ENCODE measurements at places on chromosomes 1 and 21.

DNA sequence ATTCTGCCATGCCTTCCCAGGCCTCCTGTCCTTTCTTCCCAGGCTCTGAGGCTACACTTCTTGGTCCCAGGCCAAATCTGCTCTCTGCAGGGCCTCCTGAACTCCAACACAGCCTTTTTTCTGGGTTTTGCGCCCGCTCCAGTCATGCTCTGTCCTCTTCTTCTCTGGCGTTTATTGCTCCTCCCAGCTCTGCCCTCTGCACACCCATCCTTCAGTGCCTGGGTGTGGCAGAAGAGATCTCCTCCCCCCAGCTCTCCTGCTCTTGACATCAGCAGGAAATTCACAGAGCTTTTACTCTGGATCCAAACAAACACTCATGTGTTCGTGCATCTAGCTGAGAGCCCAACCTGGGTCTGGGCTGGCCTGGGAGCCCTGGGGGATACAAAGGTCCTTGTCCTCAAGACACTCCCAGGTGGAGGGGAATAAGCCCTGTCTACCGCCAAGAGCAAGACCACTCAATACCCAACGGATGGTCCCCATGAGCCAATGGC lies 22.9 kb upstream of the EPS8L3 start:
- no peak for DNase-seq

DNA sequence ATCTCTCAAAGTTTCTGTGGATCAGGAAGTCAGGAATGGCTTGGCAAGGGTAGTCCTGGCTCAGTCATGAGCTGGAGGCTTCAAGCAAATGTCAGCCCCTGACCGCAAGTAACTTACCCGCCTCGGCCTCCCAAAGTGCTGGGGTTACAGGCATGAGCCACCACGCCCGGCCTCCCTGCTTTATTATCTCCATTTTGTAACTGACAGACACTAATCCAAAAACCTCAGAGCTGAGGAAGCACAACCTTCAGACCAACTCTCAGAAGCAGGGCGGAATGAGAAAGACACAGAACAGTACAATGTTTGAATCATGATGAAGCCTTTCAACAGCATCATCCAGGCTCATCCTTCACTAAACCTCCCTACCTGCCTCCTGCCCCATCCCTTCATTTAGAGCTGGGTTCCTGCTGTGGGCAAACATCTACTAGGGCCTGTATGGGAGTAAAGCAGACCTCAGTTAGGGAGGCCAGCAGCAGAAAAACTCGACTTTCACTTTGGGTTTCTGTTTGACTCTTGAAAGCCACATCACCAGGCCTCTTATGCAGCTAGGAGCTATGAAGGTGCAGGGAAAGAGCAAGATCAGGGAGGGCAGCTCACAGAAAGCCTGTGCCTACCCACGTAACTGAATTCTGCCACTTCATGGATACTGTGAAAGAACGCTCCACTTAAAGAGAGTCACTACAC lies 84.4 kb upstream of the RAB4A start:
- no peak for DNase-seq

DNA sequence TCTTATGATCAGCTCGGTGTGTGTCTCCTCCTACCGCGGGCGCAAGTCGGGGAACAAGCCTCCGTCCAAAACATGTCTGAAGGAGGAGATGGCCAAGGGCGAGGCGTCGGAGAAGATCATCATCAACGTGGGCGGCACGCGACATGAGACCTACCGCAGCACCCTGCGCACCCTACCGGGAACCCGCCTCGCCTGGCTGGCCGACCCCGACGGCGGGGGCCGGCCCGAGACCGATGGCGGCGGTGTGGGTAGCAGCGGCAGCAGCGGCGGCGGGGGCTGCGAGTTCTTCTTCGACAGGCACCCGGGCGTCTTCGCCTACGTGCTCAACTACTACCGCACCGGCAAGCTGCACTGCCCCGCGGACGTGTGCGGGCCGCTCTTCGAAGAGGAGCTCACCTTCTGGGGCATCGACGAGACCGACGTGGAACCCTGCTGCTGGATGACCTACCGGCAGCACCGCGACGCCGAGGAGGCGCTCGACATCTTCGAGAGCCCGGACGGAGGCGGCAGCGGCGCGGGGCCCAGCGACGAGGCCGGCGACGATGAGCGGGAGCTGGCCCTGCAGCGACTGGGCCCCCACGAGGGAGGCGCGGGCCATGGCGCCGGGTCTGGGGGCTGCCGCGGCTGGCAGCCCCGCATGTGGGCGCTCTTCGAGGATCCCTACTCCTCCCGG lies 1.5 kb downstream of the KCNC4 start:
- no peak for DNase-seq

- no peak for DNase-seq
Measured at GRCh38 chr1:213120386-213120785, 69.3 kb downstream of the RPS6KC1 start.

DNA sequence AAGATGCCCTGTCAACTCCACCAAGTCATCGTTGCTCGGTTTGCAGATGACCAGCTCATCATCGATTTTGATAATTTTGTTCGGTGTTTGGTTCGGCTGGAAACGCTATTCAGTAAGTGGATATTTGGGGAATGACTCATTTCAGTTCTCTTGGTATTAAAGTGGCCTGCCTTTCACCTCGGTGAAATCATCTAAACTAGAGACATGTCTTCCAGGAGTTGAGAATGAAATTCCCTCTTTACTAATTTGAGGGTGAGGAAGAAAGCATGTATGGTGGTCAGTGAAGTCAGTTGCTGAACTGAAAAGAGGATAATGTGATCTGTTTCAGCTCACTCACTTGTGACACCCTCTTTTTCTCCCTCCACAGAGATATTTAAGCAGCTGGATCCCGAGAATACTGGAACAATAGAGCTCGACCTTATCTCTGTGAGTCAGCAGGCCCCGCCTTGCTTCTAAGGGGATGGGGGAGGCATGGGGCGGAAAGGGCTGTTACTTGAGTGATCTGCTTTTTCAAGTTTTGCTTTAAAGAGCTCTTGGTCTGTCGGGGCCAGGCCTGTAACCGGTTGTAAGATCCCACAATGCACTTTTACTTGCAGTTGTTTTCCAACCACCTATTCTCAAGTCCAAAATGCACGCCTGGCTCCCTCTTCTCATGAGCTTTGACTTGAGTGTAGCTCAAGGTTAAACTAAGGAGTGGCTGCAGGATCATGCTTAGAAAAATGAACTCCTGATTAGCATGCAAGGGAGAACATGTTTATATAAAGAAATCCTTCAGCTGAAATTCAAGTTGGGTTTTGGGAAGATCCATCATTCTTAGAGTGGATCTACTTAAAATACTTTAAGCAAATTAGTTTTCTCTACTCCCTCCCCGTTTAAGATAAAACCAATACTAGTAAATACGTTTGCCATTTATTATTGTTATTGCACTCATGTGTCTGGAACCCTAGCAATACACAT lies 59.8 kb downstream of the CAPN2 start:
- no peak for DNase-seq

DNA sequence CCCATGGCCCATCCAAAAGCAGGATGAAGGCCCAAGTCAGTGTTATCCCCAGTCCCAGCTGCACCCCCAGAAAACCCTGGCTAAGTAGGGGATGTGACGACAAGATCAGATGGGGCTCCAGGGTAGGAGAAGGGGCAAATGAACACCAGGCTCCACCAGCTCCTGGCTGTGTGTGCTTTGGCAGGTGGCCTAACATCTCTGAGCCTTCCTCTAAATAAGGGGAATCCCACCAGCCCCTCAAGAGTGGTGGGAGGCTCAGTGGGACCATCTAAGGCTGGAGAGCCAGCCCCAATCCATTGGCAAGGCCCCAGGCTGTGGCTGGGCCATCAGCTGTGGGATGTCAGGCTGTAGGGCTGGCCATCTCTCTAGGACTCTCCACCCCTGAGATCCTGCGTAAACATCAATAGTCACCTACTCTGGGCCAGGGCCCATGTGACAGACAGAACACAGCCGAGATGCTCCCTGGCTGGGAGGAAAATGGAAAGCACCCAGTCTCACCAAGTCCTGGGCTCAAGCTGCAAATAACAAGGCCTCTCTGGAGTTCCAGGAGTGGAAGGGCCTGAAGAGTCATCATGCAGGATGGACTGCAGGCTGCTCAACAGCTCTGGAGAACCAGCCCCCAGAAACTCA lies 7.5 kb downstream of the SDC3 start:
- no peak for DNase-seq

DNA sequence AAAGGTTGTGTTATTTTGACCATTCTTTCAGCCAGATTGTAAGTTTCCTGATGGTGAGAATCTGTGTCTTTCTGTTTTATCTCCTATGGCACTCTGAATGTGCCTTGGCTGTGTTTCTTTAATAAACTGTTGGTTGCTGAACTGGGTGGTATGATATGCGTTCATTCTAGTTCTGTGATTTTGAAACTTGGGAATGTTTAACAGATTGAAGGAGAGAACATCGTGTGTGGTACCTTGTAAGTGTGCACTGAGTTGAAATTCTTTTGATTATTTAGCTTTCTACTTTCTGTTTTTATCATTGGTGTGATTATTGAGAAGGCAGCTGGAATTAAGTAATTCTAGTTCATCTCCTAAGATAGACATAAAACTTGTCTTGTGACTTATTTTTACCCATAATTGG lies 4.6 kb downstream of the BACH1 start:
- DNase-seq: no peak

DNA sequence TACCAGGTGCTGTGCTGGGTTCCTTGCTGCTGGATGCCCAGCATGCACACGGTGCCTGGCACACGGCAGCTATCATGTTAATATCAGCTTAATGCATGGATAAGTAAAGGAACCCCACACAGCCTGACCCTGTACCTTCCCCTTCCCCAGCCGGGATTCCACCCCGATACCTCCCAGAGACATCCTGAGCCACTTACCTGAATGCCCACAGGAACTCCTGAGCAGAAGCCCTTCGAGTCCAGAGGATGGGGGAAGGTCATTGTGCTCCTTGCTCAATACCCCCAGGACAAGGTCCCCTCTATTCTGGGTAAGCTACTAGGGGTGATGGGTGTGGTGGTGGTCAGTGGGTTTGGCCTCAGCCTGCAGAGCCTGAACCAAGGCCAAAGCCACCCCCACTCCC lies 1.4 kb downstream of the FAM131C start:
- DNase-seq: no peak

- DNase-seq: no peak
Measured at GRCh38 chr1:99965646-99966375, 4.0 kb upstream of the SLC35A3 start.

DNA sequence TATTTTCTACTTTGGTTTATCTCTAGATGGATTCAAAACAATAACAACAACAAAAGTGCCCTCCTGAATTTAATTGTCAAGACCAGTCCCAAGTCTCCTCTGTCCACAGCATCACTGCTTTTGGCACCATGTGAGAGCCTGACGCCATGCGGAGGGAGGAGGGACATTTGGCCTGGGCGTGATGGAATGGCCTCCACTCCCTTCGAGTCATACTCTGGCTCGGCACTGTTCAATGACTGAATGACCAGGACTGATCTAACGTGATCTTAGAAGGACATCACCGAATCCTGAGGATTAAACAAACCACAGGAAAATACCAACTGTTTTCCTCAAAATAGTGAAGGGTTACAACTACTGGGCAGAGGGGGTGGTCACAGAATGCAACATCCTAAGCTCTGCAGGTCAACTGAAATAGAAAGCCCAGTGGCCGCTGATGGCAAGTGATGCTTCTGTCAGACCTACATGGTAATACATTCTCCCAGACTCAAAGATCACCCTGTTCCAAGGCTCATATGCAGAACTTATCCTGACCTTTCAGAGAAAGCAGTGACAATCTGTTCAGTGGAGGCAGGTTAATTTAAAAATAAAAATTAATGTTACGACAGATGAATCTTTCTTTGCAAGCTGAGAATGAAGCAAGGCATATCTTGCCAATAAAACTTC lies 19.1 kb downstream of the SRSF4 start:
- DNase-seq: no peak

GRCh38 chr1:100080331-100080730 lies 52.4 kb downstream of the SASS6 start:
- DNase-seq: no peak

DNA sequence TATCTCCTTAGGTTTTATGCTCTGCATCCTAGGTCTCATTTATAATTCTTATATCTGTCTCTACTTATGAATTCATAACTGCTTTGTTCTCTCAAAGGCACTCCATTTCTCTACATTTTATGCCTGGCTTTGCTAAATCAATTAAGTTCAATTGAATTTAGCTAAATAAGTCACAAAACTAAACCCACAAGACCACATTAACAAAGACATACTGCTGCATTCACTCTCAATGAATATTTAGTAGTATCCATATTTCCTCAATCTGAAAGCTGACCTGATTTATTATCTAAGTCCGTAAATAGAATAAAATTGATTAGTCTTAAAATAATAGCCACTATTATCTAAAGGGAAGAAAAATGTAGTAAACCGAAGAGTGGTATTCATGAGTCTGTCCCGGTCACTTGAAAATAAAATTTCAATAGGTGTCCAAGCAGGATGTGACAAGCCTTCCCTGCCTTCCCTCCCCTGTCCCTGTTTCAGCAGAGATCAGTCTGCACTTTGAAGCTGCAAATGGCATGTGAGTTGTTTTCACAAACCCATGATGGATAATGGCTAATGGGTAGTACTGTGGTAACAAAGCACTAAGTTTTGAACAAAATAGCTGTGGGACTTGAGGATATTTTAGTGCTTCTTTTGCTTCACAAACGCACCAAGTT lies 295.0 kb upstream of the NCAM2 start:
- no peak for DNase-seq

- no peak for DNase-seq
Measured at GRCh38 chr1:20430355-20431175, 55.4 kb downstream of the CAMK2N1 start.

DNA sequence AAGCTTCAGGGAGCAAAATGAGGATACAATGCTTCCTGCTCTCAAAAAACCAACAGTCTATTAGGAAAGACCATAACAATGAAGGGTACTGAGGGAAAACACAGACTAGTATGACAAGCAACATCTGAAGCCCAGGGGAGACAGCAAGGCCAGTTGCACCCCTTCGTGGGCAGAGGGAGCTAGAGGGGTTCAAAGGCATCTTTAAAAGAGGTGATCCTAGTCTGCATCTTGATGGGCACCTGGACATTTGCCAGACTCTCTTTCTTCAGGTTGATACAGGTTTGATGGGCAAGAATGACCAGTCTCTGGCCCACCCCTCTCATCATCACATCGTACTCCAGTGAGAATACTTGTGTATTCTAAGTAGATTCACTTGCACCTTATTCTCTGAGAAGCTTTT lies 177.7 kb downstream of the VAV3 start:
- no peak for DNase-seq

DNA sequence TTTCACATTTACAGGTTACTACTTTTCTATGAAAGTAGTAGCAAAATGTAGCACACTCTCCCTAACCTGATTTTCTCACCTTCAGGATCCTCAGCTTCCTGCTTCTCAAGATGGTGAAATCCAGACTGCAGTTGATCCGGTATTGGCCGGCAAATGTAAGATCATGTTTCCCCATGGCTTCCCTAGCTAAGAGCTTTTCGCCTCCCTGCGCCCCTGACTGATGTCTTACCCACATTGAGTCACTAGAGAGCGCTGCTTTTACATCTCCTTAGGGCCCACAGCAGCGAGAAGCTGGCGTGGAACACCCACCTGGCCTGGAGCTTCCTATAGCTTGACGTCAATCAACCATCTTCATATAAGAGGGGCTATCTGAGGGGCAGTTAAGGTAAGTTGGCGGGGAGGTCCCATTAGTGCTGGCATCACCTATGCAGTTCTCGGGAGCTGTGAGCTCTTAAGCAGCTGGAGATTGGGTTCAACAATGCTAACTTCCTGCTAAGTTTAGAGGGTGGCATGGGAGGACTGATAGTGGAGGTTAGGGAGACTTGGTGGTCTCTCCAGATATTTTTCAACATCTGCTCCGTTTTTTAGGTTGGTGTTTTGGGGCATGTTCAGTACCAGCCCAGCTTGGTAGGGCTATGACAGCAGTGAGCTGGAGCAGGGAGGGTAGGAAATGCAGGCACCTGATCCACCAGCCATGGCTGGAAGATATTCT lies 5.5 kb downstream of the PTPN7 start:
- DNase-seq: no peak

- no peak for DNase-seq
Measured at GRCh38 chr1:20250340-20250989, 40.2 kb upstream of the VWA5B1 start.

Measured in esophagus squamous epithelium (tissue), 5 donors.